ENCODE measurements at places on chromosomes 11 and 22.

DNA sequence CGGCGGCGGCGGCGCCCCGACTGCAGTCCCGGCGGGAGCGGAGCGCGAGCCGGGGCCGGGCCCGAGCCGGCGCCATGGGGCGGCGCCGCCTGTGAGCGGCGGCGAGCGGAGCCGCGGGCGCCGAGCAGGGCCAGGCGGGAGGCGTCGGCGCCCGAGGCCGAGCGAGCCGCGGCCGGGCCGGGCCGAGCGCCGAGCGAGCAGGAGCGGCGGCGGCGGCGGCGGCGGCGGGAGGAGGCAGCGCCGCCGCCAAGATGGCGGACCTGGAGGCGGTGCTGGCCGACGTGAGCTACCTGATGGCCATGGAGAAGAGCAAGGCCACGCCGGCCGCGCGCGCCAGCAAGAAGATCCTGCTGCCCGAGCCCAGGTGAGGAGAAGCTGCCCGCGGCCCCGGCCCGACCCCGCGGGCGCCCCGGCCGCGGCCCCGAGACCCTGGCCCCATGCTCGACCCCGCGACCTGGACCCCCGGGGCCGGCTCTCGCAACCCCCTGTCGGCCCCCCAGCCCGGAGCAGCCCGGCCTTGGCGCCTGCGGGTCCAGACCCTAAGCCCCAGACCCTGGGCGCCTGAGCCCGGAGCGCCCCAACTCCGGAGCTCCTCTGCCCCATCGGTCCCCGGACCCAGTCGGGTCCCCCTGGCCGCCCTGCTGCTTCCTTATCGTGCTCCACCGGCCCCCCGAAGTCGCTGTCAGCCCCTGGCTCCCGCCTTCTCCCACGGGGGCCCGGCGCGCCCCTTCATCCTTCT is at the start of gene GRK2:
Gene GRK2 (plus strand): TSS at position 25 of the 739 bp plus-strand sequence. CDS start 227 bp downstream, at position 252.
- no peak for DNase-seq

GRCh38 chr22:37454857-37455686 is 27.8 kb upstream of the ELFN2 start:
- no peak for DNase-seq

DNA sequence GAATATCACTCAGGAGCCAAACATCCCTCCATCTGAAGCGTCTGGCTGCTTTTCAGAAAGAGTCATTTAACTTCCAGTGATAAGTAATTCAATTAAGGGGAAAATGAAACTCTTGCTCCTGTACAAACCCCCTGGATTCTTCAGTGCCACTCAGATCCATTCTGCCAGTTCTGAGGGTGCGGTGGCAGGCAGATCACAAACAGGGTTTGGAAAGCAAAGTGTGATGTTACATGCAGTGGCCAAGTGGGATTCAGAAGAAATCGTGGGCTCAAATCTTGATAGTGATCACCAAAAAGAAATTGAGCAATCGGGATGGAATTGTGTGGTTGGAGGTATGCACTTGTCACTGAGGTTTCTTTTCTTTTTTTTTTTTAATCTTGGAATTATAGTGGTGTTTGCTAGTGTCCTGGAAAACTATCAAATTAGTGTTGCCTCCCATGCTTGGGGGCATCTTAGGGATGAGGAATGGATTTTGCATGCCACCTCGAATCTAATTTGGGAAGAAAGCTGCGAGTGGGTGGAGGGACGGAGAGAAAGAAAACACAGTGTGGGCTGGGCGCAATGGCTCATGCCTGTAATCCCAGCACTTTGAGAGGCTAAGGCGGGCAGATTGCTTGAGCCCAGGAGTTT is 22.5 kb upstream of the RTL6 start:
- DNase-seq: no peak

GRCh38 chr22:33519071-33519973 is 401.0 kb downstream of the LARGE1 start:
- no peak for DNase-seq

GRCh38 chr11:46247659-46248058 is 29.8 kb upstream of the CREB3L1 start:
- peak; percentile 46 for DNase-seq

Data from NCI-H187 treated with DMSO at 0.1 percent for 48 hours (cell line).